ENCODE measurements at places on chromosomes 6 and 20.

GRCh38 chr6:4008324-4009047, 70.5 kb downstream of the FAM217A start:
- DNase-seq, result no peak

DNA sequence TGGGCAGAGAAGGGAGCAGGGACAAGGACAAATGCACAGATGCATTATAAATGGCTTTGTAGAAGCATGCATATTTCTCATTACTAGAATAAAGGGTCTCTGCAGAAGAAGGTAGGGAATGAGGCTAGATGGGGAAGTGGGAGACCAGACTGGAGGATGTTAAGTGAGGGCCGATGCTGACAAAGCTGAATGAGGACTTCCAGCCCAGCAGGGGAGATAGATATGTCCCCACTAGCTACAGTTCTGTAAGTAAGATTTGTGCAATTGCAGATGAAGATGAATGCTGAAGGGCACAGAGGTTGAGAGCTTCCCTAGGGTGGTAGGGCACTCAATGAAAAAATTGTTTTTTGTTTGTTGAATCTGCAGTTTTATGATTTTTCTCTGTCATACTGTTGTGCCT, 16.9 kb downstream of the ADGRG6 start:
- DNase-seq, result no peak

DNA sequence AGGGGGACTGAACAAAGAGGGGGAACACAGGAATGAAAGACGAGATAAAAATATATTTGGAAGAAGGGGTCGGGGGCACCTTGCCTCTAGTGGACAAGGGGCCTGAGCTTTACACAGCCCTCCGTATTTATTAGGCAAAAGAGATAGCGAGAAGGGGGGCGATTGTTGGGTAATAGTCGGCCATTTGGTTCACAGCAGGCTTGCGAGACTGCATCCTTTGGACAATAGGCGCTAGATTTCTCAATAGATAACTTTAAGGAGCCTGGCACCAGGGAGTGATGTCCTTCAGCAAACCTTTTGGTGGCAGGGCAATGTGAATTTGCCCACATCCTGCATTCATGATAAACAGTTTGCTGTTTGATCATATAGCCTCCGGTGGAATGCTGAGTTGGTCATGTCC, 3.0 kb upstream of the NANP start:
- DNase-seq, result no peak

DNA sequence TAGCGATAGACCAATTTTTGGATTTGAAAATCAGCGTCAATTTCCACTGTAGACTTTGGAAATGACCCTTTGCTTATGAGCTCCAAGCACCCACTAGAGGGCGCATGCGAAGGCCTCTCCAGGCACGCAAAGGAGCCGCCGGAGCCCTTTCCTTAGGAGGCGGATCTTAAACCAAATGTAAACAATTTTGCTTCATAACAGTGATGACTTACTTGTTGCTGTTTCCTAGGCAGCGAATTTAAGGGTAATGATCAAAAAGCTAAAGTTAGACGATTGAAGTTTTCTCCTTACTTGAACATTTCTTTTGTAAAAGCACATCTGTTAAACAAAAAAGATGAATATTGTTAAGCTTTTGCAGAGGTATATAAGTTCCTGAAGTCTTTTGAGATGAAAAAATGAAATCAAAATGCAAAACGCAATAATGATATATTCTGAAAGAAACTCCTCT, 29.2 kb upstream of the EXOC2 start:
- peak; percentile 51 for DNase-seq

DNA sequence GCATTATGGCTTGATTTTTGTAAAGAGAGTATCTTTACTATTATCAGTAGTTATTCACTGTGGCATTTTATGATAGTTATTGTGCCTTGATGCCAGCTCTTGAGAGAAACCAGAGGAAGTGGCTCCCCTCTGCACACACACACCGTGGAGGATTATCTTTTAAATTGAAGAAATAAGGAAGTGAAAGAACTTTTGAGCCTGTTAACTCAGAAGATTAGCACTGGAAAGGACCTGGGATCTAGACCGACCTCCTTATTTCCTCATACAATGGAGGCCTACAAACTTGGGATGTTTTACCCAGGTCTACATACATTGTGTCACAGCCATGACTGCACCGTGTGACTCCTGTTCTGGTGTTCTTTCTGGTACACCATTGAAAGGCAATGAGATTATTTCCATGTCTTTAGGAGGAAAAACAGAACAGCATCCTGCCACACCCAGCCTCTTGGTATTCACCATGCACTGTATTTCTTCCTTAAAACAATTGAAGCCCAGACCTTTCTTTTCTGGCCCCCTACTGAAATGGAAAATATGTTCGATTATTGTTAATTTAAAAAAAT, 40.6 kb downstream of the HECA start:
- DNase-seq, result no peak

- DNase-seq, result no peak
Measured at GRCh38 chr6:20948556-20948955, 414.3 kb downstream of the CDKAL1 start.

GRCh38 chr6:63307581-63308246, 12.1 kb downstream of the LGSN start:
- DNase-seq, result no peak

DNA sequence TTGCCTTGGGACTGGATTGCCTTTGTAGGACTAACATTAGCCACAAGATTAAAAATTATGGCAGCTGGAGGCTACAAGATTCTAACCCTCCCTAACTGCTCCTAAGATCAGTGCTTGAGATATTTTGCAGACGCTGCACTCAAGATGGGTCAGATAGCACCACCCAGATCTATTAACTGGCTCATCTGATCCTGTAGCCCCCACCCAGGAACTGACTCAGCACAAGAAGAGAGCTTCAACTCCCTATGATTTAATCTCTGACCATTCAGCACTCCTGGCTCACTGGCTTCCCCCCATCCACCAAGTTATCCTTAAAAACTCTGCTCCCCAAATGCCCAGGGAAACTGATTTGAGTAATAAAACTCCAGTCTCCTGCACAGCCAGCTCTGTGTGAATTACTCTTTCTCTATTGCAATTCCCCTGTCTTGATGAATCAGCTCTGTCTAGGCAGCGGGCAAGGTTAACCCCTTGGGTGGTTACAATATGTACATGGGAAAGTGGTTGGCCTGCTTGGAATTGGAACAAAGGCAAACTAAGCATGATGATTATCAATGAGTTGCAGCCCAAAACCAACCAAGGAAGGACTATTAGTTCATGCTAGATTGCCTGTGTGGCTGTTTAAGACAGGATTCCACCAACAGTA, 111.3 kb downstream of the OR2B2 start:
- DNase-seq, result no peak

- DNase-seq, result no peak
Measured at GRCh38 chr6:122803171-122803661, 14.2 kb downstream of the SMPDL3A start.
